Left hindlimb (tissue), 1 donor: ENCODE measurements at places on chromosomes 3 and 15.

- DNase-seq, result peak; percentile 80
Measured at GRCh38 chr3:100709842-100710260, 557 bp downstream of the TFG start.

- no peak for DNase-seq
Measured at GRCh38 chr3:24067483-24067882, 122.4 kb downstream of the NR1D2 start.

- no peak for DNase-seq
Measured at GRCh38 chr3:107892955-107893624, 197.7 kb downstream of the CD47 start.

DNA sequence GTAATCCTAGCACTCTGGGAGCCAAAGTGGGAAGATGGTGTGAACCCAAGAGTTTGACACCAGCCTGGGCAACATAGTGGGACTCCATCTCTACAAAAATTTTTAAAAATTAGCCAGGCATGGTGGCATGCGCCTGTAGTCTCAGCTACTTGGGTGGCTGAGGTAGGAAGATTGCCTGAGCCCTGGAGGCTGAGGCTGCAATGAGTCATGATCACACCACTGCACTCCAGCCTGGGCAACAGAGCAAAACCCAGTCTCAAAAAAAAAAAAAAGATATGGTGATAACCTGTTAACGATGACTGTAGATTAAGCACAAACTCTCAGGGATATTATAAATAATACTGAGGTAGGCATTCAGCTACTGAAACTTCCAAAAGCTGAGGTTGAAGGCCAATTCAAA, 107.5 kb downstream of the SLC49A4 start:
- DNase-seq, result no peak

GRCh38 chr3:160773722-160774121, 17.7 kb downstream of the PPM1L start:
- no peak for DNase-seq

DNA sequence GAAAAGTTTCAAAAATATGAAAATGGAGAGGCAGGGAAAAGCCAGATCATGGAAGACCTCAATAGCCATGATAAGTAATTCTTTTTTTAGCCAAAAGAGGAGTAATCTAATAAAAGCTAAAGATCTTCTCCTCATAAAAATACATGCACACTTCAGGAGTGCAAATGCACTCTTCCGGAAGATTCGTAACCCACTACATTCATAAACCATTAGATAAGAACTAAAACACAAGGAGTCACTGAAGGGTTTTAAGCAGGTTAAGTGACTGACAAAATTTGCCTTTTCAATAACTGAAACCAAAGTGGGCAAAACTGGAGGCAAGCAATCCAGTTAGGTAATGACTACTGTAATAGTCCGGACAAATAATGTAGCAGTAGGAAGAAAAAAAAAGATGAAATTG, 46.0 kb downstream of the UBE3A start:
- DNase-seq, result no peak

DNA sequence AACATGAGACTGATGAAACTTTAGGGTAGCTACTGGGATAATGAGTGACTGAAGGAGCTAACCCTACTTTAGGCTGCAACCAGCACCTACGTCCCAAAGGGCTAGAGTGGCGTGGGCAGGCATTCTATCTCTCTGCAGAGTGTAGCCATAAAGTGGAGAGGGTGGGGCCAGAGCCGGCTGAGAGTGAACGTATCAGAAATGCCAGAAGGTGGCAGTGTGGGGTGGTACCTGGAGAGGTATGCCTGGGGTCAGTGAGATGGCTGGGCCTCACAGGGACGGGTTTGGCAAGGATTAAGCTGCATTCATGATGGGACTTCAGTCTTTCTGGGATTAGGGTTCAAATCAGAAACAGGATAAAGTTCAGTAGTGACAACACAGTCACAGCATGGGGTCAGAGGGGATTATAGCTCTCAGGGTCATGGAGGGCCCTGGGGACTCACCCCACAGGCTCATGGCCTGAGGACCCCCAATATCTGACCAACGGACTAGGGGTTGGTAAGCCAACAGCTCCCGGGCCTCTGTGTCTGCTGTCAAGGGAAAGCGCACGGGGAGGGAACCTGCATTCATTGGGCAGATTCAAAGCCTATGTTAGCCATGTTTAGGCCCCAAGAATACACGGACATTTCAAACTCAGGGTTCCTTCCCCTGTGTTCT, 86.5 kb upstream of the FOXB1 start:
- DNase-seq, result no peak

- DNase-seq, result peak; percentile 29
Measured at GRCh38 chr3:21839592-21839991, 88.6 kb upstream of the ZNF385D start.

DNA sequence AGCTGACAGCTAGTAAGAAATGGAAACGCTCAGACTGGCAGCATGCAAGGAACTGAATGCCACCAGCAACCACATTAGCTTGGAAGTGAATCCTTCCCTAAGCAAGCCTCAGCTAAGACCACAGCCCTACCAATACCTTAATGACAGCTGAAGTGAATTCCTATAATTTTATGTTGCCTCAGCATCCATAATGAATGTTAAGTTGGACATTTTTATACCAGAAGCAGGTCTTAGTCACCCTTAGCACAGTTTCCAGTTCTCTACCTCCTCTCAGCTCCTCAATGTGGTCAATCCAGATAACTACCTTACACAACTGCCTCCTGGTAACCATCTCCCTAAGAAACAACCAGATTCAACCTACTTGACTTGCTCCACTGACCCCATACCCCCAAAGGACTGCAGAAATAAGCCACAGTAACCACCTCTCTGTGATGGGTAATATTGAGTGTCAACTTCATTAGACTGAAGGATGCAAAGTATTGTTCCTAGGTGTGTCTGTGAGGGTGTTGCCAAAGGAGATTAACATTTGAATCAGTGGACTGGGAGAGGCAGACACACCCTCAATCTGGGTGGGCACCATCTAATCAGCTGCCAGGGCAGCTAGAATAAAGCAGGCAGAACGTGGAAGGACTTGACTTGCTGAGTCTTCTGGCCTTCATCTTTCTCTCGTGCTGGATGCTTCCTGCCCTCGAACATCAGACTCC, 33.5 kb downstream of the NEDD4 start:
- DNase-seq, result no peak

DNA sequence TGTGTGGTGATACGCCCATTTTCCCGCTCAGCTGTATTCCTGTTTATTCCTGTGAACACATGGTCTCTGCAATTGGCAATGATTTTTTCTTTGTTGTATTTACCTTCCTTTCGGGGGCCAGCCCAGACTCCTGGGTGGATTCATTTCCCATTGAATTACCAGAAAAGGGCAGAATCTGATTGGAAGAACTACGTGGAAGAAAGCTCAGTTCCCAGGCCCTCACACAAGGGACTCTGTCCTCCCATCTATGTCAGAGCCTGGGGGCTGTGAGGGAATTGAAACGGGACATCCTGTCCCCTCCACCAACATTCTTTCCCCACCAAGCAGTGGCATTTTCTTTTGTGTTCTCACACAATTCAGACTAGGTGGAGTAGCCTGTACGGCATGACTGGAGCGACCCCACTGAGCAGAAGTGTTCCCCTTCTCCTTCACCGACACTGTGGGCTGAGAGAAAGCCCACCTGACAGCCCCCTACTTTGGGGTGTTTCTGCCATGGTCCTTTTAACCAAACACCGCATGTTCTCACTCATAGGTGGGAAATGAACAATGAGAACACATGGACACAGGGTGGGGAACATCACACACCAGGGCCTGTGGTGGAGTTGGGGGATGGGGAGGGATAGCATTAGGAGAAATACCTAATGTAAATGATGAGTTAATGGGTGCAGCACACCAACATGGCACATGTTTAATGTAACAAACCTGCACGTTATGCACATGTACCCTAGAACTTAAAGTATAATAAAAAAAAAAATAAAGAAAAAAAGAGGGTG, 32.1 kb upstream of the RFTN1 start:
- DNase-seq, result no peak

DNA sequence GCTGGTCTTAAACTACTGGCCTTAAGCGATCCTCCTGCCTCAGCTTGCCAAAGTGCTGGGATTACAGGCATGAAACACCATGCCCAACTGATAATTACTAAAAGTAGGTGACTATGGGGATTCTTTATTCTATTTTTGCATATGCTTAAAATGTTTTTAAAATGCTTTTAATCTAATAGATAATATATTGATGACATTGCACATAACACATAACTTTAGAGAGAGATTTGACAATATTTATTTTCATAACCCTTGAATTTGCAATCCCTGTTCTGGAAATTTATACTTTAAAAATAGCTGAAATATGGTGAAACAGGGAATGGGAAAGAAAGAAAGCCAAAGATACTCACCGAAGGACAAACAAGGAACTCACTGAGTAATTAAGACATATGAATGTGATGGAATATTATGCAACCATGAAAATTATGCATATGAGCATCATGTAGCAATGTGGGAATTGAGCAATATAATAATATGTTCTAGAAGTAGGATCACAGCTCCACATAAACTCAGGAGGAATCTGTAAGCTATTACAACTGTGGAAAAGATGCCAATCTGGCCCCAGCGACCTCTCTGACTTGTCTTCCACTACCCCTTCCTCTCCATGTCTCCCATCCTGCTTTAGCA, 2.0 kb downstream of the LRRC31 start:
- no peak for DNase-seq

- no peak for DNase-seq
Measured at GRCh38 chr3:197430934-197431333, 124.8 kb downstream of the BDH1 start.

DNA sequence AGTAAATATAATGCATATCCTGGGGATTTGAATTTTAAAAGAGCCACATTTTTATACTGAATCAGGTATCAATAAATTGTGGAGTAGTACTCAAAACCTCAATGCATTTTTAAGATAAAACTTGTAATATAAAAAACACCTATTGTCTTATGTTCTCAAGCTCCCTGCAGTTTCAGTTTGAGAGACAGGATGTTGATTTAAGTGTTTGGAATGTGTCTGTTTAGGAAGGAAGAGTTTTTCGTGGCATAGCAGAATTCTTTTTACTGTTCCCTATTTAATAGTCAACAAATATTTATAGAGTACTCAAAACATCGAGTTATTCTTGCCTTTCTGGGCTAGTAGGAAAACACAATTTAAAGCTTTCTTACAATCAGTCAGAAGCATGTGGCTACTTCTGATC, 146.1 kb upstream of the BCHE start:
- no peak for DNase-seq
